Stimulated activated CD4-positive, alpha-beta T cell treated with anti-CD3 and anti-CD28 coated beads, Interleukin-15, amount 100 ng/mL, for 48 hours (primary cell): ENCODE measurements at places on chromosomes 2 and 18.

DNA sequence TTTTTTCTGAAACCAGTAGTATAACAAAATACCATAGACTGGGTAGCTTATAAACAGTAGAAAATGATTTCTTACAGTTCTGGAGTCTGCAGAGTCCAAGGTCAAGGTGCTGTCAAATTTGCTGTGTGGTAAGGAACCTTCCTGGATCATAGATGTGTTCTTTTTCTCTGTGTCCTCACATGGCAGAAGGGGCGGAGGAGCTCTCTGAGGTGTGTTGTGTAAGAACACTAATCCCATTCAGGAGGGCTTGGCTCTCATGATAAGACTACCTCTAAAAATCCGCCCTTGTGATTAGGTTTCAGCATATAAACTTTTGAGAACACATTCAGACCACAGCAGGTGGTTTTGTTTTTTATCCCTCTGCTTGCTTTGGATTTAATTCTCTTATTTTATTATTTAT is 25.7 kb downstream of the ANKRD62 start:
- no peak for DNase-seq

DNA sequence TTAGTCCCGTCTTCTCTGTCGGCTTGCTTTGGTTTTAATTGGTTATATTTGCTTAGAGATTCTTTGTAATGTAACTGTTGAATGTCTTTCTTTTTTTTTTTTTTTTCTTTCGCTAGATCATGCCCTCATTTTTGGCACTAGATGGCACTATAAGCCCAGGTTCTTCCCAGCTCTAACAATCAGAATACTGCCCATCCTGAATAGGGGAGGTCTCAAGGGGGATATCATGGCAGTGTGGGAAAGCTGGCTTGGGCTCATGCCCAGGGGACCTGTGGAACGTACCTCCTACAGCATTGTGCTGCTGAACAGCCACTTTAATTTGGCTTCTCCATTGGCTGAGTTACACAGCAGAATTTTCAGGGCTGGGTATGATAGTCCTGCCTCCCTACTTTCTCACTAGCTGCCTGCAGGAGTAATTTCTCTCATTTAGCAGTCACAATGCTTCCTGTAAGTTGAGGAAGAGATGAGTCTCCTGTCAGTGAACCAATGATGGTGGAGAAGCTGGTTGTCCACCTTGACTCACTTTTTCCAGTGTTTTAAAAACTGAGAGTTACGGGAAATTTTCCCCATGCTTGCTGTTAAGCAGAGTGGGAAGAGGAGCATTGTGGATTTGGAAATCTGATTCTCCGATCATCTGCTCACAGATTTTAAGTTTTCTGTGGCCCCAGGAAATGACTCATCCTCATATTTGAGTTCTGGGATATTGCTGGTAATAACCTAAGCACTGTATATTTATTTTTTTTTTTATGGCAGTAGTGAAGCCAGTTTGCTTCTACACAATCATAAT is 47.2 kb downstream of the RAD51AP2 start:
- no peak for DNase-seq

GRCh38 chr2:238684362-238685326 is 163.2 kb upstream of the TWIST2 start:
- no peak for DNase-seq

- no peak for DNase-seq
These were observed 21.3 kb downstream of the MAPRE3 start for GRCh38 chr2:26991717-26992116.

GRCh38 chr2:227029426-227030105 is 134.4 kb downstream of the COL4A4 start:
- DNase-seq, result no peak
